Activated T-cell treated with anti-CD3 and anti-CD28 coated beads, Interleukin-2, amount 50 U/mL, for 48 hours (primary cell): ENCODE measurements at places on chromosomes 12 and 14.

GRCh38 chr12:10196210-10196609 lies 16.5 kb upstream of the GABARAPL1 start:
- DNase-seq: no peak

DNA sequence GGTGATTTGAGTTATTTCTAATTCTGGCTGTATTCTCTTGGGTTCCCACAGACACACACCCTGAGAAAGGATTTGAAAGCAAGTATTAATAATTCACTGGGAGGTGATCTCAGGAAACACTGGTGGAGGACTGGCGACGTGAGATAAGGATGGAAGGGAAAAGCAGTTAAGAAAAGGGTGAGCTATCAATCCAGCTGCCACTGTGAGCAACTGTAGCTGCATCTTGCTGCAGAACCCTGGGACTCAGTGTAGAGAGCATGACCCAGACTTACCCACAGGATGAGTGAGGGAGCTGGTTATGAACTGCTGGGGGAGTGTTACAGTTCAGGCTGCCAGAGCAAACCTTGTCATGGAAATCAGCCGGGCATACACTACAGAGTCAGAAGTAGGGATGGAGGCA lies 71.9 kb downstream of the RESF1 start:
- no peak for DNase-seq

DNA sequence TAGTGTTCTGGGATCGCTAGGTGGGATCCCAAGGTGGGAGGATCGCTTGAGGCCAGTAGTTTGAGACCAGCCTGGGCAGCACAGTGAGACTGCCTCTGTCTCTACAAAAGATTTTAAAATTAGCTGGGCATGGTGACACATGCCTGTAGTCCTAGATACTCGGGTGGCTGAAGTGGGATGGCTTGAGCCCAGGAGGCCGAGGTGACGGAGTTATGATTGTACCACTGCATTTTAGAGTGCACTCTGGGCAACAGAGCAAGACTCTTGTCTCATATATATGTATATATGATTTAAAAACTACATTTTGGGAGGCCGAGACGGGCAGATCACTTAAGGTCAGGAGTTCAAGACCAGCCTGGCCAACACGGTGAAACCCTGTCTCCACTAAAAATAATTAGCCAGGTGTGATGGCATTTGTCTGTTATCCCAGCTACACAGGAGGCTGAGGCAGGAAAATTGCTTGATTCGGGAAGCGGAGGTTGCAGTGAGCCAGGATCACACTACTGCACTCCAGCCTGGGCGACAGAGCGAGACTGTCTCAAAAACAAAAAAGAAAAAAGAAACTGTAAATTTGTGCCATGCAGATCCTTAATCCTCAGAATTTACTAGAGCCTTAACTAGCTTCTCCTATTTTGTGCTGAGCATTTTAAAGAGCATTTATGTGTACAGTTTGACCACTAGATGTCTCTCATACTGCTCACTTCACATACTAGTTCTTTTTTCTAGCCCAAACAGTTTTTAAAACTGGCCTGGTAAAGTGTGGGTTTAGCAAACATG lies 114.8 kb downstream of the MON2 start:
- no peak for DNase-seq

GRCh38 chr14:45253754-45254310 lies 830 bp upstream of the MIS18BP1 start:
- DNase-seq: no peak

- DNase-seq: no peak
Measured at GRCh38 chr12:50016501-50017475, 8.5 kb downstream of the RACGAP1 start.

GRCh38 chr12:47609806-47610205 lies 96.0 kb downstream of the RPAP3 start:
- DNase-seq: no peak

DNA sequence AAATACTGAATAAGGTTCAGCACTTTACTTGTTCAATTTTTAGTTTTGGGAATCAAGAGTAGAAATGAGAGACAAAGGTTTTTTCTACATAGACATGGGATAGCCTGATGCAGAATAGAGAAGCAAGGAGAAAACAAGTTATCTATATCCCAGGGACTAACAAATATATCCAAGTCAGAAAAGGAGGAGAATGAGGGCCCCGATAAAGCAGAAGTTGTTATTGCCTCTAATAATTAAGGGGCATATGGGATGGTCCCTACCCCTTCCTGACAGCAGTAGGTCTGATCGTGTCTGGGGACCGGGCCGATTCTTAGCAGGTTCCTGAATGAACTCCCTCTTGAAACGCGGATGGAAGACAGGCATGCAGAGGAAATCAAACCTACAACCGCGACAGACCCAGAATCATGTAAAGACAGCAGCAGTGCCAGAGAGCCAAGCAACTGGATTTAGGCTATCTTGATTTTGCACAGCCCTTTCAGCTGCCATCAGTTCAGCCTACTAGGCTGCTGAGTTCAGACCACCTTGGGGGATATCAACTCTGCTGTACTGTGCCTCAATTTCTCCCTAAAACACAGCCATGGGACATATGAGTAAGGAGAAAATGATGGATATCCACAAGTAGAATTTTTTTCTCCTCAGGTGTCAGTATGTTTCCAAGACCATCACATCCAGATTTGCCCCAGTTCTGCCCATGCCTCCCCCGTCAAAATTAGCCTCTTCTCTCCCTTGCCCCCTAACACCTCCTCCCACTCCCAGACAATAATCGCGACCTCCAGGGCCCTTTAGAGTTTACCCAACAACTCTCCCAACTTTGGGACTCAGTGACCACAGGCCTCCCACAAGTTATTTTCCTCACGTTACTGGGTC lies 706 bp downstream of the PRMT5 start:
- no peak for DNase-seq

- no peak for DNase-seq
Measured at GRCh38 chr12:113267621-113268020, 46.4 kb downstream of the TPCN1 start.

DNA sequence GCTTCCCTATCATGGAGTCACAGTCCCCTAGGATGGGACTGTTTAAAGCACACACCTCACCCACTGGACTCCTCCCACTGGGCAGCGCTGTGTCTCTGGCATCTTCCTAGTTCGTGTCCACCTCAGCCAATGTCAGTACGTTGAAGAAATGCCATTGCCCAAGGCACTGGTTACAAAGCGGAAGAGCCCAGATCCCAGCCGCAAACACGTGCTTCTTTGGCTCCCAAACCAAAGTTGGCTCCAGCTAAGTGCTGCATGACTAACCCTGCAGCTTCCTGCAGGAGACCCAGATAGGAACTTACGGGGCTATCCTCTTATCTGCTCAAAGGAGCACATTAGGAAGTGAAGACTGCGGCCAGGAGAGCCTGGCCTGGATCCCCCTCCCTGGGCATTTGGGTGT lies 9.3 kb downstream of the SYNE3 start:
- no peak for DNase-seq

- no peak for DNase-seq
Measured at GRCh38 chr12:22729957-22730443, 105.0 kb downstream of the ETNK1 start.

DNA sequence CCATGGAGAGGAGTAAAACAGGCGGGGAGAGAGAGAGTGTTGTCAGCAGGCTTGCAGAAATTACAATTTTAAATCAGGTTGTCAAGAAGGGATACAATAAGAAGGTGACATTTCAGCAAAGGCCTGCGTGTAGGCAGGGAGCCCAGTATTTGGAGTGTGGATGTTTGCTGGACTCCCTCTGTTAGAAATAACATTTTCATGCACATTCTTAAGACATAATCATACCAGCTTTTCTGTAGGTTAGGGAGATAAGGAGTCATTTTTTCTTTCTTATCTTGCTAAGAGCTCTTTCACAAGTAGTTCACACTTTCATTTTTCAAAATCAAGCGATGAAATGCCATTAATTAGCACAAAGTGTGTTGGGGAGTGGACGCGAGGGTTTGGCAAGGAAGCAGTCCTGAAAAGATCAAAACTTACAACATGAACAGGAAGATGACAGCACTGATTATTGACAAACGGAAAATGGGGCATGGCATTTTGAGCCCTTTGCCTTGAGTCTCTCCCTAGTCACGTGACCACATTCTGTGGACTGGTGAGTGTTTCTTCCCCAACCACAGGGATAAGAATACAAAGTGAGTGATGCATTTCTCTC lies 160.2 kb downstream of the DAD1 start:
- DNase-seq: no peak

DNA sequence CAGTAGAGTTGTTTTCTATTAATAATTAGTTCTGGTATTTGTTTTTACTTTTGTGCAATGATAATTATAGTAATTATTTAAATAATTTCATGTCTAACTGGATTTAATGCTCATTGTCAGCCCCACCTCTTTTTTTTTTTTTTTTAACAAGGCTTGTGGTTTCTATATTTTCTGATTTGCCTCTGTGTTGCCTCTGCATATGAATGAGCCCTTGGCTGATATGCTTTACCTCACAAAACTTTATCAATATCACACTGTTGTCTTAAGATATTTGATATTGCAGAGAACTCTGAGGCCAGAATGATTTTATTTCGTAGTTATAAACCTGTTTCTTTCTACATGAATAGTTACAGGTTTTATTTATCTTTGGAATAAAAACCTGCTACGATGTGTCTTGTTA lies 116.2 kb upstream of the ATP2B1 start:
- DNase-seq: no peak

- no peak for DNase-seq
Measured at GRCh38 chr12:56081393-56082347, 1.7 kb downstream of the ERBB3 start.

DNA sequence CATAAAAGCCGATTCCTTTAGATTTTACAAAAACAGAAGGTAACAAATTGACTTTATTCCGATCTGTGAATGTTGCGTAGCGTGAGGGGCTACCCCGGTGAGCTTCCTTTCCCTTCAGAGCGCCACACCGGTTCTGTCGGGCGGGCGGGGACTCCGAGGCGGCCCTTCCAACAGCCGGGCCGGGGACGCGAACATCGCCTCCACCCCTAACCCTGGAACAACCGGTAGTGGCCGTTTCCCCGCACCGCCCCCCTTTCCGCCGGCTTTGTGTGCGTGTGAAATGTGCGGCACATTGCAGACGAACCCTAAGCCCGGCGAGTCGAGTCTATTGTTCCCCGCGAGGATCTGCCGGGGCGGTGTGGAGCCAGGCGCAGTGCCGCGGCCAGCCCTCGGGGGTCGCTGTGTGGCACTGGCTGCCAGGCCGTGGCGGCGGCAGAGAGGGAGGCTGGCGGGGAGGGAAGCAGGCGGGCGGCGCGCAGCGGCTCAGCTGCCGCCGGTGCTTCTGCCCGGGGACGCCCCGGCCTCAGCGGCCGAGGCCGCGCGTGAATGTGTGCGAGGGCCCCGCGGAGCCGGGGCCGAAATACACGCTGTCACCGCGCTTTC lies 775 bp upstream of the ARID2 start:
- DNase-seq: peak; percentile 97

GRCh38 chr14:105249182-105250007 lies 1.1 kb downstream of the BTBD6 start:
- peak; percentile 33 for DNase-seq

- DNase-seq: peak; percentile 15
Measured at GRCh38 chr14:72608391-72609204, 285.3 kb downstream of the DPF3 start.

GRCh38 chr12:47022296-47022695 lies 57.1 kb upstream of the PCED1B start:
- DNase-seq: no peak

DNA sequence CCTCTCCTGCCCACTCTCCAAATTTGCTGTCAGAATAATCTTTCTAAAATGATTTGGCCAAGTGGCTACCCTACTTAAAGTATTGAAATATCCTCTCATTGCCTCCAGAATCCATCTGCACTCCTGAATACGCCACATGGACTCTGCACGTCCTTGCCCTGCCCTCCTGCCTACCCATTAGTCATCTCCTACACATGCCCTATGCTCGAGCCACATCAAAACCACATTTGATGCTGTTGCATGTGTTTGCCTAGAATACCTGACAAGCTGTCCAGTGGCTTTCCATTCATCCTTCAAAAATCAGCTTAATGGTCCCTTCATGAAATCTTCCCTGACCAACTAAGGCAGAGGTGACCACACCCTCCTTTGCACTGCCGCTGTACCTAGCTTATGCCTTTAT lies 17.0 kb downstream of the VCPKMT start:
- DNase-seq: no peak

- no peak for DNase-seq
Measured at GRCh38 chr14:57761800-57762199, 104.1 kb downstream of the SLC35F4 start.

DNA sequence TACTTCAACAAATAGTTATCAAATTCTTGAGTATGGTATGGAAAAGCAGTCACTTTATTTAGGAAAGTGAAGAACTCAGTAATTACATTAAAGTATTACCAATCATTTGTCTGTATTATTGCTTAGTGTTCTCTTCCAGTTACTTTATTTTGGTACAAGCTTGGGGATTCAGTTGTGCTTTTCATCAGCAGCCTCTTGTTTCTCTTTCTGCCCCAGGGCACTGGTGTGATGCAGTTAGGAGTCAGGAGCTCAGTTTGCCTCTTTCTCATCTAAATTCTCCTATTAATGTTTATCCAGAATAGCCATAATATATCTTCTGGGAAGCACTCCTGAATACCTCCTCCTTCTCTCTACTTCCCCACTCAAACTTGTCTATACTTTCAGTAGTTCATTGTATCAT lies 25.7 kb downstream of the PMCH start:
- no peak for DNase-seq

DNA sequence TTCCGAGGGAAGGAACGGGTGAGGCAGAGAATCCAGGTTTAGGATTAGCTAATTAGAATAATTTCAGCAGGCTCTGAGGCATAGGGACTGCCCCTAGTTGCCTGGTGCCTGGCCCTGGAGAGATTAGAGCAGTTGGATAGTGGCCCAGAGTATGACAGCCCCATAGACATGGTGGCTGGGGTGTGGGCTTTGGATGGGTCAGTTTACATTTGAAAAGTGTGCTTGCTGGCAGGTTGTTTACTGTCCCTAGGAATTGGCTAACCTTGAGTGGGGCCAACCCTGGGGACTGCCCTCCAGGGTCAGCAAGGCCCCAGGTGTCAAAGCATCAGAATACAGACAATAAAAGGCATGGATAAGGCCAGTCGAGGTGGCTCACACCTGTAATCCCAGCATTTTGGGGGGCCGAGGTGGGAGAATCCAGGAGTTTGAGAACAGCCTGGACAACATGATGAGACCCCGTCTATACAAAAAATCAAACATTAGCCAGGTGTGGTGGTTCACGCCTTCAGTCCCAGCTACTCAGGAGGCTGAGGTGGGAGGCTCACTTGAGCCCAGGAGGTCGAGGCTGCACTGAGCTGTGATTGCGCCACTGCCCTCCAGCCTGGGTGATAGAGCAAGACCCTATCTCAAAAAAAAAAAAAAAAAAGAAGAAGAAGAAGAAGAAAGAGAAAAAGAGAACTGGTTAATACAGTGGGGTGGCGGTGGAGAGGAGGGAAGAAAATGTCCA lies 182.3 kb upstream of the PWP1 start:
- no peak for DNase-seq

DNA sequence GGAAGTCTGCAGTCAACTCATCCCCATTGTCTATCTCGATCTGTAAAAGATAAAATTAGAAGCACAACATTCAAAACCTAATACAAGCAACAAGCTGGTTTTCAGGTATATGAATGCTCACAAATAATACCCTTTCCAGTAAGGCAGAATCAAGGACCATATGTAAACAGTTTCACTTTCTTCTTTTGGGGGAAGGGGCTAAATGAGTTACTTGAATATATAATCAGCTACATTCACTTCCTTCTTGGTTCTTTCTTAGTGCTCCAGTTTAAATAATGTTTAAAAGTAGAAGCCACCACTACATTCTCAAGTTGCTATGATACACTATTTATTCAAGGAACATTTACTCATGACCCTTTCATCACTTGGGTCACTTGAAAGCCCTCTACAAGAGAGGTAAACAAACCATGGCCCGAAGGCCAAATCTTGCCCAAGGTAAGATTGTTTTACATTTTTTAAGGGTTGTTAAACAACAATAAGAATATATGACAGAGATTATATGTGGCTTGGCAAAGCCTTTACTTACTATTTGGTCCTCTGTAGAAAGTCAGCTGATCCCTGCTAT lies 10.3 kb downstream of the TWF1 start:
- no peak for DNase-seq
